ENCODE measurements at places on chromosomes 16 and 17.

DNA sequence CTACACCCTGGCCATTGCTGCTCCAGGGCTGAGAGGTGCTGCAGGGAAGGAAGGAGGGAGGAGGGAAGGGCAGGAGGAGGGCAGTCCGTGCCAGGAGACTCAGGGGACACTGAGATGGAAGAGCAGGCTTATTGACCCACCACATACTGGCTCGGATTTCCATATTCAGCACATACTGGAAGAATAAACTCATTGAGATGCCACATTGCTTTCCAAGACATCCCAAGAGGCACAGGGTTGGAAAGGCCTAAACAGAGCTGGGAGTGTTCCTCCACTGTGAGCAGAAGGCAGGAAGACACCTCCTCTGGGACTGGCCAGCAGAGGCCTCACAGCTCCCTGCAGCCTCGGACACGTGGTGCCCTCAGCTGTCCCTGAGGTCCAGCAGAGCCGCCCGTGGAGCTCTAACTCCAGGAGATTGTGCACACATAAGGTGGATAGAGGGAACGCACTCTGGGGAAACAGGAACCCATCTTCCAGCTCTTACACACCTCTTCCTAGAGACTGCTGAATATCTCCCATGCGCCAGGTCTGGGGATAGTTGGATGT, 17.4 kb downstream of the CCDC182 start:
- DNase-seq: no peak

GRCh38 chr17:77696151-77696720, 262.3 kb upstream of the TNRC6C start:
- no peak for DNase-seq

DNA sequence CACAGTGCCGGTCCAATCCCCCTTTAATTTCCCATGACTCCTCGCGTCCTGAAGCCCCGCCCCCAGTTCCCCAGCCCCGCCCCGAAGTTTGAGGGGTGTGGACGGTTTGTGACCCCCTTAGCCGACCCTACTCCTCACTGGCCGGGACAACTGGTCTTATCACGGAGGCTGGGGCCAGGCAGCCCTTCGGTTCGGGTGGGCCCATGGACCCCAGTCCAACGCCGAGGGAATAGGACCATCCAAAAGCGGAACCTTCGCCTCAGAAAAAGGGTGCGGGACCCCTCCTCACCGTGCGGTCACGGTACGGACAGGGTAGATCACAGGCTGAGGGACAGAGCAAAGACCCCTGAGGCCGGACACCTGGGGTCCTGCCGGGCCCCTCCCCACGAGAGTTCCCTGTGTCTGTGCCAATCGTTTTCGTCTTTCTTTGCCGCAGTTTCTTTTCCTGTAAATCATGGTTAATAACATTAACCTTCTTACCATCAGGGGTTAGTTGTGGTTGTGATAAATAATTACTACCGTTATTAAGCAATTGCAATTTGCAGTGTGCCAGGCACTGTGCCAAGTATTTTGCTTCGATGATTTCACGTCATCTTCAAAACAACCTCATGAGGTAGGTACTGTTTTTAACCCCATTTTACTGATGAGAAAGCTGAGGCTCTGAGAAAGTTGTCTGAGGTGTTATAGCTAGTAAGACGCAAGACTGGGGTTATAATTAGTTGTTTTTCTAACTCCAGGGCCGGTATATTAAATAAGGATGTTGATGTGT, 543 bp downstream of the TMUB2 start:
- peak; percentile 52 for DNase-seq

DNA sequence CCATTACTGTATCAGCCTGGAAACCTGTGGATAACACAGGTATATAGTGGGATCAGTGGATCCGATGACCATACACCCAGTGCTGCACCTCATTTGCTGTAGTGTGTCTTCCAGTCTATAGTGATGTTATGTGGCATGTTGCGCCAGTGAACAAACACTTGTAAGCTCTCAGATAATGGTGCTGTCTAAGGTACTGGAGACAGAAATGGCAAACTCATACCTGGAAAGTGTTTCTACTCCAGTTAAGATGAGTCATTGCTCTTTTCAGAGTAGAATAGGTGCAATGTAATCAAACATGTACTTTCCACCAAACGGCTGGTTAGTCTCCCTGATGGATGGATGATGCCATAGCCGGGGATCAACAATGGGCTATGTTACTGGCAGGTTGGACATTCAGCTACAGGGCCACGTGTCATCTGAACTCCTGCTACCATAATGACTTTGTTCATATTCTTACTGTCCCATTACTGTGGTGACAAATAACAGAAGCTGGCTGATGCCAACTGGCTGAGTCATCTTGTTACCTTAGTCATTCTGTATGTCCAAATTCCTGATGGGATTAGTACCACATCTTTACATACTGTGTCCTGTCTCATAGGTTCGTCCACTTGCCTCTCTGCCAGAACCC, 6.3 kb downstream of the CCL11 start:
- no peak for DNase-seq

Measured in activated CD8-positive, alpha-beta memory T cell treated with anti-CD3 and anti-CD28 coated beads for 4 hours (primary cell).